ENCODE measurements at places on chromosomes 6 and 20. TPM values are rescaled to one million over a fixed set of nuclear protein-coding genes. Genes with fewer than 3 reads are reported as not detected.

- H3K36me3 ChIP-seq = no peaks in the 10 kb centered on the region
- no peak overlapping the region for H3K4me3 ChIP-seq
- no peak overlapping the region for H3K27ac ChIP-seq
- peaks cover 20% of the 10 kb centered on the region for H3K4me1 ChIP-seq
- H3K27me3 ChIP-seq = peaks cover 16% of the 10 kb centered on the region
These were observed 2.8 kb downstream of the TMEM200A start for GRCh38 chr6:130368576-130368975.

- H3K27ac ChIP-seq = no peak overlapping the region
- no peak overlapping the region for H3K4me3 ChIP-seq
- no peaks in the 10 kb centered on the region for H3K4me1 ChIP-seq
- DNase-seq = no peak
- H3K27me3 ChIP-seq = no peaks in the 10 kb centered on the region
These were observed 153.8 kb downstream of the RIMS1 start for GRCh38 chr6:72040111-72040510.

DNA sequence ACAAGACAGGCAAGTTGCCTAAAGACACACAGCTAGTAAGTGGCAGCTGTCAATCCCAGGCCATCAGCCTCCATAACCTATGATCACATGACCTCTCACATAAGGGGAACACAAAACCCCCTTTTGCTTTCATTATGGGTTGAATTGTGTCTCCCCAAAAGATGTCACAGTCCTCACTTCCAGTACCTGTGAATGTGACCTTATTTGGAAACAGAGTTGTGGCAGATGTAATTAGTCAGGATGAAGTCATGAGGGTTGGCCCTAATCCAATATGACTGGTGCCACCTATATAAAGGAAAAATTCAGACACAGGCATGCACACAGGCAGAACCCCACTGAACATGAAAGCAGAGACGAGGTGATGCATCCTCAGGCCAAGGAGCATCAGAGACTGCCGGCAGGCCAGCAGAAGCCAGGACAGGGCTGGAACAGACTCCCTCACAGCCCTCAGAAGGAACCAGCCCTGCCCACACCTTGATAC, 33.6 kb downstream of the GFOD1 start:
- H3K4me1 ChIP-seq = peaks cover 55% of the 10 kb centered on the region
- peak overlapping the region; percentile 36 for H3K4me3 ChIP-seq
- H3K36me3 ChIP-seq = peaks cover 18% of the 10 kb centered on the region
- peak overlapping the region; percentile 95 for H3K27ac ChIP-seq
- peak; percentile 73 for DNase-seq

DNA sequence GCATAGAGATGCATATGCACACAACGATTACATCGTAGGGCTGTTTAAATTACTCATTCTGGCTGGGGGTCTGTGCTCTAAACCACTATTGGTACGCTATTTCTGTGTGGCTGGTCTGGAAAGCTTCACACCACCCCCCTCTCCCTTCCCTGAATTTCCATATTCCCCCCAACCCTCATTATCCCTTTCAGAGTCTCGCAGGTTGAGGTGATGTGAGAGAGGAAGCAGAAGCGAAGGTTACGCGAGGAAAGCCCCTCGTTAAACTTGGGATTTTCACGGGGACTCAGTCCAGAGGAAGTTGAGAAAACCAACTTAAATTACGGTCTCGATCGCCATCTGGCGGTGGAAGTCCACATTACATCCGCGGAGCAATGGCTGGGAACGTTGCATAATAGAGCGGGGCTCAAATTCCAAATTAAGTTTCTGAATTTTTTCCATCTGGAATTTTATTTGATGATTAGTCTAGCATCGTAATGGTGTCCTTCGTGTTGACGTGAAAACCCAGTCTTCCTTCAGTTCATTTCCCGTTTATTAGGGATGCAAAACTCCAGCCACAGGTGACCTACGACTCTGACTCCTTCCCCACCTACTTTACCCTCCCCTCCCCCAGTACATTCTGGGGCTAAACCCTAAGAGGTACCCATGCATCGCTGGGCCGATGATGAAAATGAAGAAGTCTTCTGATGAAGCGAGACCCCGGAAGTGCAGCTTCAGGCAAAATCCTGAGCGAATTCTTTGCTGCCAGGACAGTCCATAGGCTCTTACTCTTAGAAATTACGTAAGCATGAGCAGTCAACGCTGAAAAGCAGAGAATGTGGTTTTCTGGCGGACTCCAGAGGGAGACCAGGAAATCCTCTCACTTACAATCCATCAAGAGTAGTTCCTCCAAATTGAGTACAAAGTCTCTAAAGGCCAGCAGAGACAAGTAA, 19.7 kb downstream of the HLA-DOB start:
- H3K4me1 ChIP-seq = peaks cover 22% of the 10 kb centered on the region
- peak overlapping the region; percentile 43 for H3K27ac ChIP-seq
- peak overlapping the region; percentile 54 for H3K4me3 ChIP-seq

Gene PPP1R16B
- total RNA-seq = 84.0 TPM

DNA sequence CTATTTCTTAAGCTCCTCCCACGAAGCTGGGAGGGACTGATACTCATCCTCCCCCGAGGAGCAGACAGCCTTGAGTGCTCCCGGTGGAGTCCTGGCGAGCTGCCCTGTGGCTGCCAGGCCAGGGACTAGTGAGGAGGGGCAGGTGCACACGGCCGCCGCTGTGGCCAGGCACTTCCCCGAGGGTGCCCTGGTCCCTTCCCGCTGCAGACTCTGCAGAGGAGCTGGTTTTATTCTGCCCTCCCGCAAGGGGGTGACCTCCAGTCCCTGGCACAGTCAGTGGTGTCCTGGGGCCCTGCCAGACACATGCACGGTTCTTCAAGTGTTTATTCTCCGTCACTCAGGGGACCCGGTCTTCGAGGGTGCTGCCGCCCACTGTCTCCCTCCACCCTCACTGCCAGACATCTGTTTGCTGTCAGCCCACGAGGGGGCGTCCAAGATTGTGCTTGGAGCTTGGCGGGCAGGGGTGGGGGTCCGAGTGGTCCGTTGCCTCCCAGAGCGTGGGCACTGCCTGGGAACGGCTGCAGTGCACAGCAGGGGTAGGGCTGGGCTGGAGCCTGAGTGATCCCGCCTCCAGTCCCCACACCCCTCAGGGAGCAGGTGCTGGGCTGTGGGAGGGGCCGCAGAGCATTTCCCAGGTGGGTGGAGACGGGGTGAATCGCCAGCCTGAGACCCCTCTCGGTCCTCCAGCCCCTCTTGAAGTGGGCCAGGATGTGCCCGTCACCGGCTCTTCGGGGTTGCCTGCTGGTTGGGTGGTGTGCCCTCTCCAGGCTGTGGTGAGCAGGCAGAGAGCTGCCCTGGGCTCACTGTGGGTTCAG, 3.1 kb upstream of the CABLES2 start:
- H3K27ac ChIP-seq = no peak overlapping the region
- H3K4me3 ChIP-seq = no peak overlapping the region
- peak; percentile 67 for DNase-seq
